ENCODE measurements at places on chromosomes 1 and 21. TPM values are rescaled to one million over a fixed set of nuclear protein-coding genes. Genes with fewer than 3 reads are reported as not detected.

The TFB2M gene
- polyA plus RNA-seq = 15.4 TPM

The OMA1 gene
- 36.2 TPM for polyA plus RNA-seq

The VANGL2 gene
- polyA plus RNA-seq = not detected

The IFI44L gene
- polyA plus RNA-seq = 3.5 TPM

The TRIM67 gene
- not detected for polyA plus RNA-seq

All from CD4-positive, CD25-positive, alpha-beta regulatory T cell (primary cell).